PC-3 (cell line): ENCODE measurements at places on chromosomes 4 and X. TPM values are rescaled to one million over a fixed set of nuclear protein-coding genes. Genes with fewer than 3 reads are reported as not detected.

DNA sequence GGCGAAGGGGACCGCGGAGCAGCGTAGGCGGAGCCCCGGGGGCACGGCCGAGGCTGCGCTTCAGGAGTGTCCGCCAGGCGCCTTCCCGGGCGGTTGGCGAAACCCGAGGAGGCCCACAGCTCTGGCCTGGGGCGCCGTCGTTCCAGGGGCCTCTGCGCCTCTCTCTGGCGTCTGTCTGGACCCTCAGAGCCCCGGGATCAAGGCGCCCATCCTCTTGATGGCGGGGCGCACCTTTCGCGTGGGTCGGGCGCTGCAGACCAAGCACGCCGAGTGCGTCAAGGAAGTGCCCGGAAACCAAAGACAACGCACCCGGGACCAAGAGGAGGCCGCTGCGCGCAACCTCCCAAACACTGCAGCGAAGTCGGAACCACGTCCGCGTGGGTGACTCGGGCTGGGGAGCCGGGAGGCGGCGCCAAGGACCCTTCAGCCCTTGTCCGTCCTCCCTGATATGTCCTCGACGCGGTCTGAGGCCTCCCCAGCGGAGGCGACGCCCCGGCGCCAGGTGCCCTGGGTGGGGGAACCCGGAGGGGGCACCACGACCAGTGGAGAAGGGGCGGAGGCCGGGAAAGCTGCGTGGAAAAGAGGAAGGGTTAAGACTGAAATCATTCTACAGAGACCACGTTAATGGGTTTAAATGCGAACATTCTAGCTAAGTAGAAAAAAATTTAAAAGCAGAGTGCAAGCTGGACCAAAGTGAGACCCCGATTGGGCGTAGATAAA is 9.9 kb downstream of the HMX1 start:
- no peak for DNase-seq

DNA sequence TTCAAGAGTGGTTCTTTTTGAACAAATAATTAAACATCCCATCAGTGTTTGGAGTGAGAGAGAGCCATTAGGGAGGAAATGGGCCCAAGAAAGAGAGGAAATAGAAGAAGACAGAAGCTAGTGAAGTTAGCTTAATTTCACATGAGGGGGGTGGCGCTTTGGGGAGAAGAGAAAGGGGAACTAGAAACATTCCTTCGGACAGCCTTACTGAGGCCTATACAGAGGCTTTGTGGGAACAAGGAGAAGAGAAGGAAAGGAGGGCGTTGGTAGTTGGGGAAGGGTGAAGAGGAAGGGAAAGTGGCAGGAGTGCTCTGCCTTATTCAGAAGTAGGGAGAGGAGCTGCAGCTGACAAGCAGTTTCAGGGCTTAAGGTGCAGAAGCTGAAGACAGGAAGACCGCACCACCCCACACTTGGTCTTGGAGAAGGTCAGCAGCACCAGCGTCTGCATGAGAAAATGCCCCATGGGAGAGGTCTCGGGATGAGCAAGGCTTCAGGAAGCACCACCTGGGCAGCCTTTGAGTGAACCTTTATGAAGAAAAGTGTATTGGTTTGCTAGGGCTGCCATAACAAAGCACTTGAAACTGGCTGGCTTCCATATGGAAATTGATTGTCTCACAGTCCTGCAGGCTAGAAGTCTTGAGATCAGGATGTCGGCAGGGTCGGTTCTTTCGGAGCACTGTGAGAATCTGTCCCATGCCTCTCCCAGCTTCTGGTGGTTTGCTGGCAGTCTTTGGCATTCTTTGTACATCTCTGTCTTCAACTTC is 85.1 kb downstream of the KIT start:
- DNase-seq: no peak

DNA sequence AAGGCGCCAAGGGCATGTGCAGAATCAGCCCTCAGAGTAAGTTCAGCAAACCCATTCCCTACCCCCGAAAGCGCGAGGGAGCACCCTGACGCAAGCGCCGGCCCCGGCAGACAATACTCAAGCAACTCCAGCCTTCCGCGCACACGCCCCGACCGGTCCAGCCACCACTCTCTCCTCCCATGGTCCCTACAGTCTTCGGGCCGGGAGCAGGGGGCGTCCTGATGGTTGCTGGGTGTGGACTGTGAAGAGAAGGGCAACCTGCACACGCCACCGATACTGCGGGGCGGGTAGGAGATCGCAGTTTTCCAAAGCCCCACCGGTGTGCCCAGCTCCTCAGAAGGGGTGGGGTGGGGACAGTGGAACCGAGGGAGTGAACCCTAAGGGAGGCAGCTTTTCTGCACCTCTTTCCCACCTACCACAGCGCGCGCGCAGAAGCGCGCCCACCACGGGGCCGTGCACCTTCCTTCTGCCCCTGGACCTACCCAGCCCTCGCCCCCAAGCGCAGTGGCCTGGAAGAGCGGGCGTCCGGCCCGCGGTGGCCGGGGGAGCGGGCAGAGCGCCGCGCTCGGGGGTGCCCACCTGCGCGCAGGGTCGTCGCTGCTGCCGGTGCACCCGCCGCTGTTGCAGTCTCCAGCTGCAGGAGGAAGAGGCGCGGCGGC is 650.2 kb upstream of the DIPK2B start:
- DNase-seq: peak; percentile 37

The TSPAN7 gene
- total RNA-seq: not detected in 2 replicates
